ENCODE measurements at places on chromosomes 3 and 15.

DNA sequence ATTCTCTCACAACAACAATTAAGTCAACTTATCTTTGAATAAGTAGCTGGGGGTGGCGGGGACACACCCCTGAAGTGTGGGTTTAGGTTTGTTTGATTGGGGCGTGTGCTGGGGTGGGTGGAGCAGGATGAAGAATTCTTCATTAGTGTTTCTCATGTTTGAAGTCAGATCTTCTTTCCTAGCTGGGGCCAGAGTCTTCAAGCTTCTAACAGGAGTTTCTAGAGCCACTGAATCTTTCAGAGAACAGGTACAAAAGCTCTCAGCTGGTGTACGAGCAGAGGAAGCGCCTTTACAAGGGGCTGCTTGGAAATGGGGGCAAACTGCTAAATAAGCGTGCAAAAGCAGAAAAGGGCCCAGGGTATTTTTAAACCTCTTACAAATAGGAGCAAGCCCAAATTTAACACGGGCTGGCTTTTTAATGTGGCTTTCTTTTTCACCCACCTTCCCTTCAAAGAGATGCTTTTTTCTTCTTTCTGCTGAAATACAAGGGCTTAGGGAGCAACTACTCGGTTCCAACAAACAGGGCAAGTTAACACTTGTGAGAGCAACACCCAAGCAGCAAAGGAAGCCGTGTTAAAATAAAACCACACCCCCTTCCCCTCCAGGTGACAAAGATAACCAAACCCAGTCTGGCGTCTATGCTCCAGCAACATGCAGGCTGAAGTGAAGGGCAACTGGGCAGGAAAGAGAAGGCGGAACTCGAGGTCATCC lies 86.9 kb upstream of the RASGRP1 start:
- DNase-seq = no peak

DNA sequence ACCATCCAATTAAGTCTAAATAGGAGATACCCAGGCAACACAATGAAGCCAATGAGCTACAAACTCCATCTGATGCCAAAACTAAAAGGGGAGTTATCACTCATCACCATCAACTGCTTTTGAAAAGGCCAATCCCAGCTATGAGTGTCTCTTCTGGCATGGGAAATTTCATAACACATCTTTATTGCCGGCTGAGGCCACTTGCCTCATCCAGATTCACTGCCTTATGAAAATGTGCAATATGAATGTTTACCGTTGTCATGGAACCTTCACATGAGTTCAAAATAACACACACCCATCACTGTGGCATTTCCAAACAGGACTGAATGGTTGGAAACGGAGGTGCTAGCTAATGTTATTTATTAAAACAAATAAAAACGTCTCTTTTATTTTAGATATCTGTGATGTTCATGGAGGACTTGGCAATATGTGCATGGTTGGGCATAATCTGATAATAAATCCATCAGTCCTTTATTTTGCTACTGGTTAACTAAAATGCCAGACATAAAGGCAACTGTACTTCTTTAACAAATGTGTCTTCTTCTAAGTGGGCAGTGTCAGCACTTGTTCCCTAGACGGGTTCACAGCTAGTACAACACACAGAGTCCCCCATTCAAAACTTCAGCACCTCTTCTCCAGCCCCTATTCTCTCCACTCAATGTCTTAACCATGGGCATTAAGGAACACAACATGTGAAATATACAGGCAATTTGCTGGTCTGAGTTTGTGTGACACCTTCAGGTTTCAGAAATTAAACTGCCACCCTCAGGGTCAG lies 143.9 kb downstream of the MAGI1 start:
- no peak for DNase-seq

DNA sequence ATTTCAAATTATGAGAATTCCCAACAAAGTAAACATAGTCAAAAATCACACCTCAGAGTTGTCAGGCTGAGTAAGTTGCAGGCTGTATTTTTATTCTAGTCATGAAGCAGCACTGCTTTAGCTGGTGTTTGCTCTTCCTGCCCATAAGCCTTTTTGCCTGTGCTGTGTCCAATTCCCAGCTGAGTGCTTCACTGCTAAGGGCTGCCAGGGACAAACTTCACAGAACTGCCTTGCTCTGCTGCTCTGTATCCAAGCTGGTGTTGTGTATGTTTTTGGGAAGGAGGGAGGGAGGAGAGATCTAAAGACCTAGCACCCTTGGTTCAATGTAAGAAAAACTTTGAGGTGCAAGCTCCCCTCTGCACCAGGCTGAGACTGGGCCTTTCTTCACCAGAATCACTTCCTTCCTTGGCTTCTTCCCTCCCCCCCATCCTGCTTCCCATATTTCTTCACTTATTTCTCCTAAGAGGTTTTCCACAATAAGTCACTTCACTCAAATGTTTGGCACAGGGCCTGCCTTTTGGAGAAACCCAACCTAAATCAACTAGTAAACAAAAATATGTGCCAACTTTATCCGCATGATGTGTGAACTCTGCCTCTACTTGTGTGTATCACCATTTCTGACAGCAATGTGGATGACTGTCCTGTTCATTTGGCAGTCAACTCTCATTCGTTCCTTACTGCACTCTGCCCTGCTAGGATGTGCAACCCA lies 156.1 kb downstream of the TBL1XR1 start:
- DNase-seq = no peak

GRCh38 chr3:46038916-46039315 lies 11.6 kb upstream of the XCR1 start:
- no peak for DNase-seq

DNA sequence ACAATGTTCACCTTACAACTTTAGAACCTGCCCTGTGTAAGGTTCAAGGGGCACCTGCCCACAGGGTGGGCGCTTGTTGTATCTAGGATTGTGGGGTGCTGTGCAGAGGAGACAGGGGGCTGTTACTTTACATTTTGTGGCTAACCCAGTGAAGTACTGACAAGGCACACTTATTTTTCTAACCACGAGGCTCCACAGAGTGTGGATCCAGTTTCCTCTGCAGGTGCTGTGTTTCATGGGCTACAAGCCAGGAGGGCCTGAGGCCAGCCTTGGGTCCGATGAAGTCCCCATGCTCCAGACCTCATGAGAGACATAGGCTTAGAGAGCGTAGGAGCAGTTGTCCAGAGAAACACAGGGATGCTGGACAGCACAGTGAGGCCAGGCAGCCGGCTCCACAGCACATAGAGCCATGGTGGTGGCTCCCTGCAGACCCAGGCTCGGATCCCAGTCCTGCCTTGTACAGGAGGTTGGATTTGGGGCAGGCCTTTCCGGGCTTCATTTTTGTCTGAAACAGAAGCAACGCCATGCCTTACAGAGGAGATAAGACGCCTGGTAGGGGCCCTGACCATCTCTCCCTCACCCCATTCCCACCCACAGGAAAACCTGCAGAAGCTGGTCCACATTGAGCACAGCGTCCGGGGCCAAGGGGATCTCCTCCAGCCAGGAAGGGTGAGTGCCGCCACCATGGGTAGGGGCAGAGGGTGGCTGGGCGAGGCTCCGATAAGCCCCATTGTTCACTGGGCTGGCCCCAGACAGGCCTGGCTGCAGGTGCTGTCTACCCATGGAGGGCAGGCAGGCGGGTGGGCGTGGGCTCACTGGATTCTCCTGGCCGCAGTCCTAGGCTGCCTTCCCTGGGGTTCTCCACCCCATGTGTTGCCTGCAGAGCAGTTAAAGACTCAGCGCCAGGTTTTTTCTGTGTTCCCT lies 40.1 kb upstream of the NR2C2 start:
- no peak for DNase-seq

GRCh38 chr3:50550079-50550736 lies 17.3 kb downstream of the C3orf18 start:
- DNase-seq = no peak

- DNase-seq = no peak
Observed at GRCh38 chr3:119257654-119258410, 17.2 kb upstream of the B4GALT4 start.

DNA sequence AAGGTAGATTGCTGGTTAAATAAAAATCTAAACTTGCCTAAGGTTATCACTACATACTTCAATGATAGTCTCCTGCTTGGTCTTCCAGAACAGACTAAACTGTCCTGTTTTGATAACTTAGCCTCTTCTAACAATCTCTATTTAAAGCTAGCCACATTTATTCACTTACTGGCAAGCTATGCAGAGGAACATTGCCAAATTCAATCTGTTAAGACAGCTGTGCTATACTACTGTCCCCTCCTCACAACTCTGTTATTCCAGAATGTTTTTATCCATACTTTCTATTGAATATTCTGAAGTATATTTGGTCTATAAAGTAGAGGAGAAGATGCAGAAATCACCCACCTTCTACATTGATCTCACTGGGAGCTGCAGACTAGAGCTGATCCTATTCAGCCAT lies 594.0 kb upstream of the CCDC54 start:
- DNase-seq = no peak

DNA sequence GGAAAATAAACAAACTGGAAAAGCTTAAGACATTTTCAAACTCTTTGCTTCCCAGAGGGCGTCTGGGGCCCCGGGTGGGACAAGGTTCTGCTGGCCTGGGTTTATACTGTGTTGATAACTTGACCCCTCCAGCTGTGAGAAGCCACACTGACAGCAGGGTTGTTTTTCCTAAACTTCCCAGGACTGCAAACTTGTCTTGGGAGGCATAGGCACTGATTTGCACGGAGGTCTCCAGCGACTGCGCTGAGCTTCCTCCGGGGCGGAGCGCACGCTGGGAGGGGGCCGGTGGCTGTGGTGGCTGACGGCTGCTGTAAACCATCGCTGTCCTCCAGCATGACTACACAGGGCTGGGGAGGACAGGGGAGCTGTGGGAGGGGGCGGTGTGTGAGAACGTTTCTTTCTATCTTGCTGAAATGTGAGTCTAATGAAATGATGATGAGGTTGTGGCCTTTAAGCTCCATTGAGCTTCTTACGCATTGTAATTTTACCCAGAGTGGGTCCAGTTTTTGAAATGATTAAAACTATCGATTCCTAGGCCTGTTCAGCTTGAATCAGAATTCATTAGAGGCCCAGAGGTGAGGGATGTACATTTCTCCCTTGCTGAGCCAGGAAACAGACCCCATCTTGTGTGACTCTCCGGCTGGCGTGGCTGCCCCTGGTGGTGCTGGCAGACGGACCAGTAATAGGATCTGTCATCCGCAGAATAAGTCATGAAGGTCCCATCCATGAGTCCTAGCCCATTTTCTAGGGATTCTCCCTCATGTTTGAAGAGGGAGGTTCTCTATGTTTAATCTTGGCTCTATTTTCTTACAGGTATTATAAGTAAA lies 40.5 kb upstream of the VPS8 start:
- DNase-seq = no peak

DNA sequence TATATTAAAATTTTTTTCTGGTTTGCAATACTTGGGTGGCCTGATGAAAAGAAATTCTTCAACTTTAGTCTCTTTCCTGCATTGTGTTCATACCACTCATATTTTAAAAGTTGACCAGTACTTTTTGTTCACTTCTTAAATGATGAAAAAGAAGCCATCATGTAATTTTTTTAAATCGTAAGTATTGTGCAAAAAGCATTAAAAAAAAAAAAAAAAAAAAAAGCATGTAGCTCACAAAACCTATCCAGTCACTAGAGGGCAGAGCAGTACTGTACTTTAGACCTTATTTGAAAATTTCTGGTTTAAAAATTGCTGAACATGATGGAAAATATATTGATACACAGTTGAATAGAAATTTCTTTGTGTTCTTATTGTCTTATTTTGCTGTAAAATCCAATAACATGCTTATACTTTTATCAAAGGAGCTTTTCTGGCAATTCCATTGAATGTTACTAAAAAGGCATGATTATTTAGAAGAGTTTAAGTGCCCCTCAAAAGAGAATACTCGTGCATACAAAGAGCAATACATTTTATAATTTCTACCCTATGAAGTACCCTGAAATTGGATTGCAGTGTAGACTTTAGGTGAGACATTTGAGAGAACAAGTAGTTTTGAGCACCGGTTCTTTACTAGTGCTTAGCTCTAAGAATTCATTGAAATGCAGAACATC lies 137.7 kb downstream of the BBX start:
- DNase-seq = no peak

DNA sequence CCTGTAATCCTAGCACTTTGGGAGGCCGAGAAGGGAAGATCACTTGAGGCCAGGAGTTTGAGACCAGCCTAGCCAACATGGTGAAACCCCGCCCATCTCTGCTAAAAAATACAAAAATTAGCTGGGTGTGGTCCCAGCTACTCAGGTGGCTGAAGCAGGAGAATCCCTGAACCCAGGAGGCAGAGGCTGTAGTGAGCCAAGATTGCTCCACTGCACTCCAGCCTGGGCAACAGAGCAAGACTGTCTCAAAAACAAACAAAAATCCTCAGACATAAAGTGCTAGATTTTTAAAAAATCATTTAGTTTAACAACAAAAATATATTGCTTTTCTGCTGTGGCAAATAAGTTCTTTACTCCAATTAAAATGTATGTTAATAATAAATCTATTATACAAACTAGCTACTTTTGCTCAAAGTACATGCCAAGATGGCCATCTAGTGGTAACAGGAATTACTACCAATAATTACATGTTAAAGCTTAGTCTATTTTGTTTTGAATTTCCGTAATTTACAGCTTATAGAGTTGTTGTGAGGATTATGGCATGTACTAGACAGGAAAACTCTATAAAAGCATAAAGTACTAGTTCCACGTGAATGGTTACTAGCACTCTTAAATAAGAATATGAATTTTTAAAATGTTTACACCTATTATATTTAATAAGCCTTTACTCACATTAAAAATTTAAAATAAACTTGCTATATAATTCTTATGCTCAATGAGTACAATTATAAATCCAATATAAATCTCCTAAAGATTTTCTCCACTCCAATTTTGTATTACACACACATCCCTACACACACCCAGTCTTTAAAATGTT lies 39.0 kb downstream of the GABPB1 start:
- no peak for DNase-seq

DNA sequence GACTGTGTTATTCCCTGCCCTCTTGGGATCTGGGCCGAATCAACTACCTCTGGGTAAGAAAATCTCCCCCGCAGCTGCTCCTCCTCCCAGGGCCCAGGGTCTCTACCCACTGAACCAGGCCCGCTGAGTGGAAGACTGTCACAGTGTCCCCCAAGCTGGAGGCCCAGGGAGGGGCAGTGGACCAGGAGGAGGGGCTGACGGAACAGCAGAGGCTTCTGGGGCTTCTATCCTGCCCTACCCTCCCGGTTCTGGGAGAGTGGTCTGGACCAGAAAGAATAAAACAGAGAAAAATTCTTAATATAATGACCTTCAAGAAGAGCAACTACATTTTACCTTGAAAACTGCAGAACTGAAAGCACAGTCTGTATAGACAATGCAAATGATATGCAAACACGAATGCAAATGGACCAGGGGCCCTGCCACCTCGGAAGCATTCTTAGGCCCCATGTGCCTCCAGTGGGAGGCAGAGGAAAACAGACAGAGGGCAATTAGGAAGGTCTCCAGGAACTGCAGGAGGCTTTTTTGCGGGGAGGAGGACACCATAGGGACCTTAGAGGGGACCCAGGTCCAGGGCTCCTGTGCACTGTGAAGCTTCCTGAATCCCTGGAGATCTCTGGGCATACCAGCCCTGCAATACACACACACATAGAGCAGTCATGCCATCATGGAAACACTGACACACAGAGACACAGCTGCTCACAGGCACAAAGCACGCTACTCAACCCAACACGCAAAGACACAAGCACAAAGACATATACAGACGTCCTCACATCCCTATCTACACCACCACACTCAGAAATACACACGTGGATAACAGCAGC lies 12.3 kb downstream of the MEGF11 start:
- no peak for DNase-seq
